ENCODE measurements at places on chromosomes 2 and 18. TPM values are rescaled to one million over a fixed set of nuclear protein-coding genes. Genes with fewer than 3 reads are reported as not detected.

COL4A4 gene
- 1.1 TPM for total RNA-seq

MROH2A gene
- not detected for total RNA-seq

FRZB gene
- 4.8 TPM for total RNA-seq

DPP10 gene
- total RNA-seq, result 83.0 TPM

SERPINB10 gene
- total RNA-seq, result not detected

C1QL2 gene
- total RNA-seq, result 10.6 TPM
